ENCODE measurements at places on chromosomes 4 and X.
A peak's percentile ranks its signal among the peaks of the same experiment; 100 is the strongest.

- DNase-seq = no peak
Observed at GRCh38 chr4:147351083-147351787, 129.7 kb upstream of the EDNRA start.

GRCh38 chr4:37852376-37852775 lies 25.9 kb downstream of the PGM2 start:
- DNase-seq = no peak

- DNase-seq = no peak
Observed at GRCh38 chrX:33194876-33195433, 16.4 kb downstream of the DMD start.

- no peak for DNase-seq
Observed at GRCh38 chr4:101421386-101421785, 74.1 kb upstream of the PPP3CA start.

GRCh38 chrX:94551831-94552230 lies 877.8 kb downstream of the FAM133A start:
- no peak for DNase-seq

DNA sequence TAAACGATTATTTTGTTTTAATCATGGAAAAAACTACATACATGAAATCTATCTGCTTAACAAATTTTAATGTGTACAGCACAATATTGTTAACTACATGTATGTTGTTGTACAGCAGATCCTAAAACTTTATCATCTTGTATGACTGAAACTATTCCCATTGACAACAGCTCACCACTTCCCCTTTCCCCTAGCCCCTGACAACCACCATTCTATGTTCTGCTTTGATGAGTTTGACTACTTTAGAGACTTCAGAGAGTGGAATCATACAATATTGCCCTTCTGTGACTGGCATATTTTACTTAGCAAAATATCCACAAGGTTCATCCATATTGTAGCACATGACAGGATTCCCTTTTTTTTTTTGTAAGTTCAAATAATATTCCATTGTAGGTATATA lies 185.9 kb downstream of the CFAP299 start:
- no peak for DNase-seq

GRCh38 chr4:184344899-184345572 lies 127.4 kb upstream of the ENPP6 start:
- no peak for DNase-seq

DNA sequence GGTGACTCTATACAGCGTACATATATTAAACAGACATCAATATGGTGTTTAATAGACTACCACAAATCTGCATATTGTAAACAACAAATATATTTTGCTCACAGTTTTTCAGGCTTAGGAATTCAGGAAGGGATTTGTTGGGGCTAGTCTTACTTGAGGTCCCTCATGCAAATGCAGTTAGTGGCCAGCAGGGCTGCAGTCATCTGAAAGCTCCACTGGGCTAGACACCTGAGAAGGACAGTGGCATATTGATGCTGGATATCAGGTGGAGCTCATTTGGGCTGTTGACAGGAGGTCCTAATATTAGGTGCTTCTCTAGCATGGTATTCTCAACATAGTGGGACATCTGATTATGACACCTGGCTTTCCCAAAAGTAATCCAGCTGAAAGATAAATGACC lies 493.8 kb upstream of the PABPC4L start:
- DNase-seq = no peak

- no peak for DNase-seq
Observed at GRCh38 chr4:38236003-38236402, 275.8 kb downstream of the PTTG2 start.

DNA sequence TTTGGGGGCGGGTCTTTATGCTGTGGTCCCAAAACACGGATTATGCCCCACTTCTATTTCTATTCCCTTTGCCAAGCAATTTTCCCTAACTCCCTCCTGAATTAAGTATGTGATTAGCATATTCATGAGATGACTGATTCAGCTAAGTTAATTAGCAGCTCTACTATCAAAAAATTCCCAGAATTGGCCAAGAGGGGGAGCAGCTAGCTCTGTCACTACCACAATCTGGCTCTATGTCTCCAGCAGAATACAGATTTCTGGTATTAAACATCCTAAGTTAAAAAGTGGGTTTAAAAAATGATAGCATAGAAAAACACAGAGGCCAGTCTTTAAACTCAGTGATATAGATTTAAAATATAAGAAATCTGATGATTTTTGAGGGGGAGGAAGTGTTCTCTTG lies 80.3 kb downstream of the GPC4 start:
- DNase-seq = no peak

DNA sequence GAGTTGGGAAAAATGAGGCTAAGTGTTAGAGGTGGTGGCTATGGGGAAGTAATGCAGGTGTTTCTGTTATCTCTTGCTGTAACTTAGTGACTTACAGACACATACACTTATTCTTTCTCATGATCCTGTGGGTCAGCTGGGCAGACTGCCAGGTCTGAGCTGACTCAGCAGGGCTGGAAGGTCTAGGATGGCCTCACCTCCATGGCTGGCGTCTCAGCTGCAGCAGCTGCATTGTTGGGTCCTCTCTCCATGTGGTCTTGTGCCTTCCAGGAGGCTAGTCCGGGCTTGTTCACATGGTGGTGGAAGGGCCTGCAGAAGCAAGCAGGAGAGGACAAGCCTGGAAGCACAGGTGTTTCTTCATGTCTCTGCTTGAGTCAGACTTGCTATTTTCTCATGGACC lies 172.7 kb downstream of the NHS start:
- no peak for DNase-seq

- no peak for DNase-seq
Observed at GRCh38 chrX:134999469-134999868, 8.7 kb downstream of the SMIM10 start.

DNA sequence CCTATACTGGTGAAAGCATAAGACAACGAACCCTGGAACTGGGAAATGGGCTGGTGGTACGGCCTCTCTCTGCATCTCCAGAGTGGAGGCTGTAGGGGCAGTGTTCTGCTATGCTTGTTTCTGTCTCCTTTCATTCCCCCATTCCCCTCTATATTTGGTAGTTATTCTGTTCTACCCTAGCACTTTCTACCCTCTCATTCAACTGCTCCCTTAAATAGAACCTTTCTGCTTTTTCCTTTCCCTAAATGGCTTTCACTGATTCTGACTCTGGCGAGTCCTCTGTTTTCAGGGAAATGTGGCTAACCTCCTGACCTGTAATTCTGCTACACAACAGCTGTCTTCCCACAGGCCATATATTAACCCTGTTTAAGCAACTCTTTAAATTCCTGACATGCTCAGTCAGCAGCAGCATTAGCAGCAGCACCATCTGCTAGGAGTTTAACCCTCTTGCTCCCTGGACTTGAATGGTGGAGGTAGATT lies 94.2 kb downstream of the CXCL13 start:
- peak; percentile 55 for DNase-seq

GRCh38 chr4:8726344-8726851 lies 133.8 kb downstream of the CPZ start:
- no peak for DNase-seq

DNA sequence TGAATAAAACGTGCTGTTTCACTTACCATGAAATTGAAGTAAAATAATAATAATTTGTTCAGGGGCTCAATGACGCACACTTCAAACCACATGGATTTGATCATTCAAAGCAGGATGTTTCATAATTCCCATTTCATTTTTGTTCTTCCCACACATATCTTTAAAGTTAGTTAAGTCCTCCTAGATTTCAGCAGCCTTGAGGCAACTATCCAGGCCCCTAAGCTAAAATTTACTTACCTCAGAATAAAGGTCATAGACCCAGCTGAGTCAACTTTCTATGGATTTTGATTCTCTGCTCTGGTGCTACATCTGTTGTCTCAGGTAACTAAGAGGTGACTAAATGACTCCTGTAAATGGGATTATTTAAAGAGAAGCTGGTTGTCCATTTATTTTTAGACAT lies 25.0 kb downstream of the GPR174 start:
- no peak for DNase-seq

DNA sequence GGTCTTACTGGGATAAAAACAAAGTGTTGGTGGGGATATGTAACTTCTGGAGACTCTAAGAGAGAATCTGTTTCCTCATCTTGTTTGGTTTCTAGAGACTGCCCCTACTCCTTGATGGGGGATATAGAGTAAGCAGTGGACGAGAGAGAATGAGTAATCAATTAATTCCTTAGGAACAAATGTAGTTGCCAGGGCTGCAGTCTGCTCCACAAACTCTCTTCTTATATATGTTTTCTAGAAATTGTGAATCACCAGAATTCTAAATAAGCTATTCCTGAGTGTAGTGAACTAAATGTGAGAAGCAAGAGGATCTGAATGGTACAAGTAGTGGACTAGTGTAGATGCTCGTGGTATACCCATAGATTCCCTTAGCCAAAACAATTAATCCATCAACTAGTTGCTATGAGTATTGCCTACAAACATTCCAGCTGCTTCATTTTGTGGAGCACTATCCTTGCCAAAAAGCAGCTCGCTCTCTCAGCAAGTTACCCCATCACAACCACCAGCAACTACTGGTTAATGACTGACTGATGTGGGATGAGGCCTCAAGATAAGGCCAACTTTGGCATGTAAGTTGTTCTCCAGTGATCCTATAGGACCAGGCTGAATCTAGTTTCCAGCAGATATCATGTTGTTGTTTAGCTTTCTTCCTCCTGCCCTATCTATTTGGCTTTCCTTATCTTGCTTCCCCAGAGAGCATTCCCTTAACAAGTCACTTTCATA lies 273.0 kb downstream of the SLC7A11 start:
- DNase-seq = no peak

- DNase-seq = no peak
Observed at GRCh38 chr4:145177906-145178538, 2.4 kb downstream of the OTUD4 start.

- no peak for DNase-seq
Observed at GRCh38 chrX:111339212-111339611, 68.9 kb upstream of the CAPN6 start.

- no peak for DNase-seq
Observed at GRCh38 chr4:183903021-183903760, 1.9 kb upstream of the STOX2 start.

DNA sequence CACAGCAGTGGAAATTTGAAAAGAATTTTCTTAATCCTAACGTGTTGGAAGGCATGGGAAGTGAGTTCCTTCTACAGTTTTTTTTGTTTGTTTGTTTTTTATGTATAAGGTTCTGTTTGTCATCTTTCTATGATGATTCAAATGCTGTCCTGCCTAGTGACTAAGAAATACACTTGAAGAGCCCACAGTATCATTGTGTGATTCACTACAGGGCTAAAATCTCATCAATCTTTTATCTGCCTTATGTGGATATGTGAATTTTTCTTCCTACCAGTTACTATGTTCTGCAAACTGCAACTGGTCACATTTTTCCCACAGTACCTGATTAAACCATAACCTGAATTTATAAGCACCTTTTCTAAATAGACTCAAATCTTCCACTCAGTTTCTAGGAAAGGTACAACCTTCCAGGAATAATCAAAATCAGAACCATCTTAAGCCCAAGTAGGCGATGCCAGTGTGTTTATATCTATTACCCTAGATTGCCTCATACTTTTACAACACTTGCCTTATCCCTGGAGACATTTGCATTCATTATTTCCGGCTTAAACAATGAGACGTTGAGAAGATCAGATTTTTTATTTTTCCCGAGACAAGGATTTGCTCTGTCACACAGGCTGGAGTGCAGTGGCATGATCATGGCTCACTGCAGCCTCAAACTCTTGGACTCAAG lies 214.6 kb upstream of the GALNT7 start:
- no peak for DNase-seq

- no peak for DNase-seq
Observed at GRCh38 chrX:134949271-134949670, 41.5 kb upstream of the SMIM10 start.

- no peak for DNase-seq
Observed at GRCh38 chr4:155972098-155972497, 18.4 kb upstream of the CTSO start.

DNA sequence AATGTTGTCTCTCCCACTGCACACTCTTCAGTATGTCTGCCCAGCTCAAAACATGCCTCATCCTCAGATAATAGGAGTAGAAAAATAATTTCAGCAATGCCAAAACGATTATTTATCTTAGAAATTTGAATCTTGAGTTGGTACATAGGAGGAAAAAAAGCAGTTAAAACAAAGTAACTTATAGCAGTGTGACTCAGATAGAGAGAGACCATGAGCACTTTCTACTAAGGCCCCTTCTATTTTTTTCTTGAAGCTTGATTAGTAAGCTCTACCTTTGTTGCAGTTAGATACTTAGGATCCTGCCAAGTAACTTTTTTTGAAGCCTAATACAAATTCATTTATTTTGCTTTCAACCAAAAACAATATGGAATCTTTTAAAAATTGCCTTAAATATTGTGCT lies 212.3 kb downstream of the MAD2L1 start:
- DNase-seq = no peak

DNA sequence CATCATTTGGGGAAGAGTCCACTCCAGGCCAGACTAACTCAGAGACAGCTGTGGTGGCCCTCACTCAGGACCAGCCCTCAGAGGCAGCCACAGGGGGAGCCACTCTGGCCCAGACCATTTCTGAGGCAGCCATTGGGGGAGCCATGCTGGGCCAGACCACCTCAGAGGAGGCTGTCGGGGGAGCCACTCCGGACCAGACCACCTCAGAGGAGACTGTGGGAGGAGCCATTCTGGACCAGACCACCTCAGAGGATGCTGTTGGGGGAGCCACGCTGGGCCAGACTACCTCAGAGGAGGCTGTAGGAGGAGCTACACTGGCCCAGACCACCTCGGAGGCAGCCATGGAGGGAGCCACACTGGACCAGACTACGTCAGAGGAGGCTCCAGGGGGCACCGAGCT lies 3.3 kb upstream of the ERAS start:
- no peak for DNase-seq

GRCh38 chrX:154481911-154482601 lies 3.0 kb upstream of the LAGE3 start:
- no peak for DNase-seq

DNA sequence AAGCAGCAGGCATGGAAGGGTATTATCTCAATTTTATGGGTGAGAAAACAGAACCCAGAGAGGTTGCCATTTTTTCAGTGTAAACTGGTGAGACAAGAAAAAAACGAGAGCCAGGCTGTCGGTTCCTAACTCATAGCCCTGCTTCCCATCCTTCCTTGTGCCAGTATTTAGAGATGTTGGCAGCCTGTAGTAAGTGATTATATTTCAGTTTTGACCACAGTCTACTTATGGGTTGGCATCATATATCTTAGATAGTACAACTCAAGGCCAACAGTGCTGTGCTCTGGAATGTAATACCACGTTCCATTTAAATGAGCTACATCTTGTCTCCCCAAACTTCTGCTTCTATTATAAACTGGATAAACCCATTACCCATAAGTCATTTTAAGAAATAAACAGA lies 40.8 kb downstream of the XK start:
- no peak for DNase-seq

GRCh38 chrX:139692908-139693307 lies 15.1 kb downstream of the MCF2 start:
- DNase-seq = no peak

GRCh38 chr4:4364061-4364460 lies 22.8 kb upstream of the NSG1 start:
- no peak for DNase-seq

DNA sequence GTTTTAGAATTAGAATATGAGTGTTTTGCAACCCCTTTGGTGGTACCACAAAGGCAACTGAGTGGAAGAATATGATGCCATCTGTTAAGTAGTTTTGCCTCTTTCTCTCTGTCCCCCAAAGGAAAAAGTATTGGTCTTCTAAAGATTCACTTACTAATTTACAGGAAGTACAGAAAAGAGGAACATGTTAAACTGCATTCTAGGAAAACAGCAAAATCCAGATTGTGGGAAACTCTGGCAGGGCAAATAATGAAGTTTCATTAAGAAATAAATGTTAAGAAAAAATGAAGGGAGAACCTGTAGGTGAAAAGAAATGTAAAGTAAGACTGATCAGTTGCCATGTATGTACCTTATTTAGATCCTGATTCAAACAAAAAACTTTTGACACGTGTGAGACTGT lies 39.3 kb downstream of the NSUN7 start:
- DNase-seq = no peak

All from AG04449 (cell line).